Activated CD8-positive, alpha-beta memory T cell treated with anti-CD3 and anti-CD28 coated beads for 48 hours (primary cell): ENCODE measurements at places on chromosomes 4 and X.

- DNase-seq: no peak
Observed at GRCh38 chr4:25104591-25104990, 55.7 kb downstream of the SEPSECS start.

DNA sequence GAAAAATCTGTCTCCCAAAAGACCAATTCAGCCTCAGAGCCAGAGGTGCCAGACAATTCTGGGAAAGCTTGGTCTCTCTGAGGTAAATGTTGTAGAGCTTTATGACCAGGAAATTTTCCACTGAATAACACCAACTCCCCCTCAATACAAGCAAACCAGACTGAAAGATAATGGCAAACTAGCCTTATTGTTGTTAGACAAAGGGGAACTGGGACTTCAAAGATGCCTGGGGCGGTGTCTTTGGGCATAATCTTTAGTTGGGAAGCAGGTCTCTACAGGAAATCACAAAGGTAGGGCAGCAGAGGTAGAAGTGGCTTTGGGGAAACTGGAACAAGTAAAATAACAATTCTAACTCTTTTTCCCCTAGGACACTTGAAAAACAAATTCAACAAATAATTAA lies 12.0 kb downstream of the COL4A6 start:
- no peak for DNase-seq

DNA sequence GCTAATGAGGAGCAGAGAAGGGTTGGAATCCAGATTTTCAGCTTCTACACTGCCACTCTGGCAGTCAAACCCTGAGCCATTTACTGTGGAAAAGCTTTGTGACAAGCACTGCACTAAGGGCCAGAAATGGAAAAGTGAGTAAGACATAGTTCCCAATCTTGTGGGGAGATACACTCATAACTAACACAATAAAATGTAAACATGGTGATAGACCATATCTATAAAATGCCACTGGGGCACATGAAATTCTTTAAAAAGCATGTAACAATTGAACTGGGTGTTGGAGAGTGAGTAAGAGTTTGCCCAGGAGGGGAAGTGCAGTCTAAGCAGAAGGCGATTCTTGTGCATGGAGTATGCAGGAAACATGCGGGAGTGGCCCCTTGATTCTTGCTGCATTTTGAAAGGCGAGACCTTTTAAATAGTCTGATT lies 32.0 kb upstream of the ANXA5 start:
- DNase-seq: no peak

DNA sequence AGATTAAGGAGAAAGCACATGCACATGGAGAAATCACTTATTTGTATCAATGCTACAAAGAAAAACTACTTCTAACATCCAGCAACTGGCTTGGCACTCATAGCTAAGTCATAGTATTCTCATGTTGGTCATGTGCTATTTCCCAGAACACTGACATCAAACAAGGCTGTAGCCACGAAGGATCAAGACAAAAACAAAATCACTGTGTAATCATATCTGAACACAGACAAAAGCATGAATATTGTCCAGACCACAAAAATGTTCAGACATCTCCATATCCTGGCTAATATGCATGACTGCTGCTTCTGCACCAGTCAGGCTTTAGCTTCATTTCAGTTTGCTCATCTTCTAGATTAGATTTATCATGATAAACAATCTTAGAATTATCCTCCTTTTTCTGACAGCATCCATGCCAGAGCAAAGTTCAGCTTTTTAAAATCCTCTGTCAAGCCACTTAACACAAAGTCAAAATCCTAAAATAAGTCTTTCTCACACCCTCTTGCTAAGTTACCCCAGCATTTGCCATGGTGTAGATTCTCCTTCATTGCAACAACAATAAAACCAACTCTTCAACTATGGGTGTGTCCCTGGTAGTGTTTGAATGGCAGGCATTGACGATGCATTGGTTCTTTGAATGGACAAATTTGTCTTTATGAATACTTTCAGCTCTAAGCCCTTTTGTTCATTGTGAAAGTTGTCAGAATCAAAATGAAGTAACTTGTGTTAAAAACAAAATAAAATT lies 39.1 kb upstream of the NPFFR2 start:
- DNase-seq: no peak

DNA sequence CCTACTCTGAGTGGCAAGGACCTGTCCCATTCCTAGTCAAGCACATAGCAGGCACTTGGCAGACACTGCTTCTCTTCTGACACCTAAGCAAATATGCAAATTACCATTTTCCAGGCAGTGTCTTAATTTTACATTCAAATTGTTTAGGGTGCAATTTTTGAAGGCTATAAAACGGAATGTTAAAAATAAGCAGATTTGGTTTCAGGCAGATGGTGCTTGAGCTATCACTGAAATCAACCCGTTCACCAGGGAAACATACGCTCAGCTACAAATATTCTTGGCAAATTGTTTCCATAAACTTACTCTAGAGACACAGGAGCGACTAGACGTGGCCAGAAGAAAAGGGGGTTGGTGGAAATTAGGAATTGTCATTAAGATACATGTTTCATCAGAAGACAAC lies 45.7 kb downstream of the BEND2 start:
- no peak for DNase-seq

DNA sequence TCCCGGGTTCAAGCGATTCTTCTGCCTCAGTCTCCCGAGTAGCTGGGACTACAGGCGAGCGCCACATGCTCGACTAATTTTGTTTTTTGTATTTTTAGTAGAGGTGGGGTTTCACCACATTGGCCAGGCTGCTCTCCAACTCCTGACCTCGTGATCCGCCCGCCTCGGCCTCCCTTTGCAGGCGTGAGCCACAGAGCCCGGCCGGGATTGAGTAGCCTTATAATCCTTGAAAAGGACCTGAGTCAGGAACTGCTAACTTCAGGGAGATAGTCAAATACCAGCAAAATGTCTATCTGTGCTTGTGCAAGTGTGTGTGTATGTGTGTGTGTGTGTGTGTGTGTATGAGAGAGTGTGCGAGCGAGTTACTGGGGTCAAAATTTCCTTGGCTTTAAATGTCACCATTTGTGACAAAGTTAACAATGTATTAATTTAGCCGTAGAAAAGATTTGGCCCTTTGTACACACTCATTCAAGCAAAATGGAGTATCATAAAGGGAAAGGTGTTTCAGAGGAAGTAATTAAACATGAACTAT lies 1.8 kb upstream of the KDM6A start:
- no peak for DNase-seq

GRCh38 chr4:158826057-158826456 lies 57.2 kb downstream of the FNIP2 start:
- DNase-seq: no peak

- no peak for DNase-seq
Observed at GRCh38 chrX:133645256-133645655, 230.0 kb upstream of the GPC4 start.

- no peak for DNase-seq
Observed at GRCh38 chr4:67714248-67714583, 13.3 kb upstream of the UBA6 start.

DNA sequence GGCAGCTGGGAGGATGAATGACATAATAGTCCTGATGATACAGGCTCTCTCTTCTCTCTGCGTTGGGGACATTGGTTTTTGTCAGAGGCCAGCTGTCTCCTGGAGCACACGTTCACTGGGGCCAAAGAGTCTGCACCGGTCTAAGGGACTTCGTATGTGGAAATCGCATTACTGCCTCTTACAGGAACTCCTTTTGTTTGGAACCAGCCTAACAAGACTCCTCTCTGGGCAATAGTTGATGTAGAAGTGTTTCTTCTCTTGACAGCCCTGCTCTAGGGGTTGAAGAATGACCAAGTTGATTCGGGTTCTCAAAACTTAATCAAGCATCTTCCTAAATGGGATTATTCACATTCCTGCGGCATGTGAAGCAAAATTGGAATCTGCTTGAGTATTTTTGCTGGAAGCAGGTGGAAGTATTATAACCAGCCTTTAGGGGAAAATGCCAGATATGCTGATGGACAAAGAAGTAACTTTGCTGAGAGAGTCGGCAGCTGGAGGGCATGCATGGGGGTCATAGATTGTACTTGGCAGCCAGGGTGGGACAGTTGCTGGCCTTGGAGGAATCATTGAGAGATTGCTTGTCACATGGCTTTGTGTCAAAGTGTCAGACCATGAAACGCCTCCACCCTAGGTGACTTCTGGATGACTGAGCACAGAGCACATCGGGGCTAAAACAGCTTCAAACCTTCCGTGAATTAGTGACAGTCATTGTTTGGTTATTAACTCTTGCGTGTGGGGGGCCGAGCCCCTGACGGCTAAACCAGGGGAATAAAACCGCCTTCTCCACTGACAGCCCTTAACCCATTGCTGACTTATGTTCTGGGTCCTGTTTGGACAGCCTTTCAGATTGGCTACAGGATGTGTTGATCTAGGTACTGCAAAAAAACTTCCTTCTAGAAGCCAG lies 34.4 kb upstream of the SLC34A2 start:
- no peak for DNase-seq

- no peak for DNase-seq
Observed at GRCh38 chr4:54433686-54434085, 204.6 kb downstream of the PDGFRA start.

- no peak for DNase-seq
Observed at GRCh38 chrX:29841750-29842149, 373.6 kb upstream of the MAGEB2 start.

- DNase-seq: no peak
Observed at GRCh38 chr4:79184476-79184875, 141.4 kb downstream of the NAA11 start.

- no peak for DNase-seq
Observed at GRCh38 chr4:71095545-71095944, 102.1 kb downstream of the DCK start.

GRCh38 chr4:182143822-182144625 lies 99.2 kb upstream of the TENM3 start:
- DNase-seq: no peak

- no peak for DNase-seq
Observed at GRCh38 chrX:47900833-47901232, 64.1 kb downstream of the ZNF81 start.

DNA sequence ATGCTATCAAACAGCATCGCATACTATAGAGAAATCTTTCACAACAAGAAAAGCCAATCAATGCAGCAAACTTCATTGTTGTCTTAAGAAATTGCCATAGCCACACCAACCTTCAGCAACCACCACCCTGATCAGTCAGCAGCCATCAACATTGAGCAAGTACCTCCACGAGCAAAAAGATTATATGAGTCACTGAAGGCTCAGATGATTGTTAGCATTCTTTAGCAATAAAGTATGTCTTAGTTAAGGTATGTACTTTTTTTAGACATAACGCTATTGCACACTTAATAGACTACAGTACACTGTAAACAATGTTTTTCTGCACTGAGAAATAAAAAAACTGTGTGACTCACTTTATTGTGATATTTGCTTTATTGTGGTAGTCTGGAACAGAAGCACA lies 37.8 kb upstream of the FUNDC1 start:
- DNase-seq: no peak
